ENCODE measurements at places on chromosomes 16 and 17.

- DNase-seq: no peak
These were observed 52.5 kb upstream of the CACNG3 start for GRCh38 chr16:24203675-24204074.

DNA sequence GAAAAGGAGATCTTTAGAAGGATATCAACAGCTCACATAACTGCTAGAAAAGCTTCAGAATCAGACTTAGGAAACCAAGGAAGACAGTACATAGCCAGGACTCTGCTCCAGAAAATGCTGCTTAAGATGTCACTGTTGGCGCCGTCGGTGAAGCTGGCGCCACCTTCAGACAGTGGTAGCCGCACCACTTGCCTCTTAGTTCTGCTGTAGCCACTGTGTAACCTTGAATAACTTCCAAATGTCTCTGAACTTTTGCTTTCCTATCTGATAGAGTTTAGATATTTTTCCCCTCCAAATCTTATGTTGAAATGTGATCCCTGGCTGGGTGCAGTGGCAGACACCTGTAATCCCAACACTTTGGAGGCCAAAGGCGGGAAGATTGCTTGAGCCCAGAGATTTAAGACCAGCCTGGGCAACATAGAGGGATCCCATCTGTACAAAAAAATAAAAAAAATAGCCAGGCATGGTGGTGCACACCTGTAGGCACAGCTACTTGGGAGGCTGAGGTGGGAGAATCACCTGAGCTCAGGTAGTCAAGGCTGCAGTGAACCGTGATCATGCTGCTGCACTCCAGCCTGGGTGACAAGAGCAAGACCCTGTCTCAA, 6.3 kb upstream of the USP31 start:
- no peak for DNase-seq

GRCh38 chr16:14232106-14232864, 161.2 kb downstream of the MRTFB start:
- DNase-seq: no peak

DNA sequence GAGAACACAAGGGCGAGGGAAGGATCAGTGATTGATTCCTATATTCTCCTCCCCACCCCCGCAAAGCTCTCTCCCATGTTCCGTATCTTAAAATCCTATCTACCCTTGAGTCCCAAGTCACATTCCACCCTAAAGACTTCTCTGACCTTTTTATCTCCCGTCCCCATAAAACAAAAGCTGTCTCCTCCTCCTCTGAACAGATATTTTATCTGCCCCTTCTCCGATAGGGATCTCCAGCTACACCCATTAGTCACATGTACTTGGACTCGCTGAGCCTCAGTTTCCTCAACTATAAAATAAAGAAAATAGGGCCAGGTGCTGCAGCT, 12.8 kb downstream of the GGA2 start:
- DNase-seq: no peak

DNA sequence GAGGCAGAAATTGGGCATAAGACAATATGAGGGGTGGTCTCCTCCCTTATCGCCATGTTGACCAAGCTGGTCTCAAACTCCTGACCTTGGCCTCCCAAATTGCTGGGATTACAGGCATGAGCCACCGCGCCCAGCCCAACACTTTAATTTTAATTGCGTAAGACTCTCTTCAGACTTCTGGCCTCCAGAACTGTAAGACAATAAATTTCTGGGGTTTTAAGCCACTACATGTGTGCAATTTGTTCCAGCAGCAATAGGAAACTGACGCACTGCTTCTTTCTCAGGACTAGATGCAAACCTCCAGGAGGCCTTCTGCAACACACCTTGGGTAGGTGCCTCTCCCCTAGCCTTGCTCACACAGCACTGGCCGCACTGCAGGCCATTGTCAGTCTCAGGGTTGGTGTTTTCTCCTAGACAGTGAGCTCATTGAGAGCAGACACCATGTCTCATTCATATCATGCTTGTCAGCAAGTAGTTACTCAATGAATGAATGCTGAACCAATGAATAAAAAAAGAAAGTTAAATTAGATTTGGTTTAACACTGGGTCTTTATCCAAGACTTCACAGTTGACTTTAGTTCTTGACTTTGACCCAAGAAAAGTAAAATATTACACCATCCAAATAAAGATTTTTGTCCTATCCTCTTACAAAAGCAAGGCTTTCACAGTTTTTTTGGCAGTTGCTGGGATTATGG, 5.5 kb upstream of the ACSF2 start:
- DNase-seq: no peak

DNA sequence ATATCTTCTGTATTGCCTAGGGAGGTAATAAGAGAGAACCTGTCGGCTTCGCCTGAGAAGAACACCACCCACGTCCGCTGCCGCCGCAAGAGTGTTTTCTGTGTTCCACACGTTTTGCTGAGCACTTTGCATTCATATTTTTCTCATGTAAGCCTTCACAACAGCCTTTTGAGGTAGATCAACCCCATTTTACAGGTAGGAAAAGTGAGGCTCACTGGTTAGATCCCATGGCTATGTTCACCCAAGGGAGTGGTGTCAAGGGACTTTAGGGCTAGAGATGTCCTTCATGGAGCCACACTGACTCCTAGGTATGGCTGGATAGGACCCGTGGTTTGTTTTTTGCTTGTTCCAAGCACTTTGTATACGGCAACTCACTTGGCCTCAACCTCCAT, 87.0 kb upstream of the LGALS9 start:
- DNase-seq: no peak

- no peak for DNase-seq
These were observed 6.0 kb downstream of the SLC7A6 start for GRCh38 chr16:68270353-68270752.

DNA sequence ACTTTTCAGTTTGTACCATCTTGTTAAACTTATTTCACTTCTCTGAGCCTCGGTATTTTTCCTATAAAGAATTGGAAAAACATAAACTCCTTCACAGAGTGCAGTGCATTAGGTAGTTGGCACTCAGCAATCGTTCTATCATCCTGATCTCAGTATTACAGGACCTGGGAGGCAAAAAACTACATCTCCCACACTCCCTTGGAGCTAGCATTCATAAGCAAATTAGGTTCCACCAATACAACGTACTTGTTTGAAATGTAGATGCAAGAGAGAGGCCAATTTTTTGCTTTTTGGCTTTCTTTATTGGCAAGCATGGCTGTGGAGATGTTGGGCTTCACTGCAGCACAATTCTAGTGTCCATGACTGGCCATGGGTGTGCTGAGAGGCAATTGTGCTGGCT, 285.2 kb downstream of the CA10 start:
- no peak for DNase-seq

DNA sequence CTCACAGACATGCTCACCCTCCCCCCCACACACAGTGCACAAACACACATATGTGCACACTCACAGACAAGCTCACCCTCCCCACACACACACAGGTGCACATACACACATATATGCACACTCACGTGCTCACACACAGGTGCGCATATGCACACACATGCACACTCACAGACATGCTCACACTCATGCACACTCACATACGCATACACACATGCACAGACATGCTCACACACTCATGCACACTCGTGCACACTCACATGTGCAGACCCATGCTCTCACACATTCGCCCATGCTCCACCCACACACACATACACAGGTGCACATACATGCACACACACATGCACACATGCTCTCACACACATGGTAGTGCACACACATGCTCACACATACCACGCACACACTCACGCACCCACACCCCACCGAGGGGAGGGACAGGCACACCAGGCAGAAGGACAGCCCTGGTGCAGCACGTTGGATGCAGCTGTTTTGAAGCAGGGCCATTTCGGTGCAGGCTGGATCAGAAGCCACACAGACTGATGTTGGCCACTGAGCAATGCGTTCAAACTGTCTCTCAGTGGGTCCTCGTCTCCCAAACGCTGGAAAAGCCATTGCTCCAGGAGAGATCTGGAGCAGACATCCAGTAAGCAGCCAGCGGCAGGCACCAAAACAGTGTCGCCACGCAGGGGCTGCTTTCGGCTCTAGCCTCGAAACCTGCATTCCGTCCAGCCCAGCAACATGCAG, 86.2 kb upstream of the ZNF469 start:
- DNase-seq: no peak

- no peak for DNase-seq
These were observed 295.4 kb downstream of the TOX3 start for GRCh38 chr16:52251495-52251894.

GRCh38 chr16:4465977-4466779, 8.2 kb downstream of the NMRAL1 start:
- no peak for DNase-seq

DNA sequence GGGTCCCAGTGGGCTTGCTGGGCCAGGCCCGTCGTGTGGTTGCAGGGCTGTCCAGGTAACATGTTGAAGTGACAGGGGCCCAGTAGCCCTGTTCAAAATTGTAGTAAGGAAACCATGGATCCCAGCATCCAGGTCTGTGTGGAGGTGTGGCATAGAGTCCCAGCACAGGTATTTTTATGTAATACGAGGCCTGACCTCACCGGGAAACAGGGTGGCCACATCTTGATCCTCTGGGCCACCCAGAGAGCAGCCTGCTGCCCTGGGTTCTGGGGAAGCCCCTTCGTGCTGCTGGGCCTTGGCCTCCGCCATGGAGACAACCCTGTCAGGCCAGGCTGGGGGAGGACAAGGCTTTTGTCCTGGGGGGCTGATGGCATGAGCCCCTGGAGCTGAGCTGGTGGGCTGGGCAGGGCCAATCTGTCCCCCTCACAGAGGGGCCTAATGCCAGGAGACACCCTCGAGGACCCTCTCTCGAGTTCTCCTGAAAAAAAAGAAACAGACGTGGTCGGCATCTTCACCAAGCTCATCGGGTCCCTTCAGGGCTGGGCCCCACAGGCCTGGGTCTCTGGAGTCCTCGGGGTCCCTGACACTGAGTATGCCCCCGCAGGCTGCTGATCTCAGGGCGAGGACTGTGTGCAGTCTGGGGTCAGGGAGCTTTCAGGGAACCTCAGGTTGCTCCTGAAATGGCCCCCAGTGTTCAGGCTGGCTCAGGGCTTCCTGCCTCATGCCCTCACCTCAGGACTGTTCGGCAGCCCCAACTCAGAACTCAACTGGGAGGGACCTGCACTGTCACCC, 47.8 kb downstream of the TNFRSF13B start:
- no peak for DNase-seq

- DNase-seq: no peak
These were observed 166.2 kb downstream of the SHISA9 start for GRCh38 chr16:13067648-13068047.

DNA sequence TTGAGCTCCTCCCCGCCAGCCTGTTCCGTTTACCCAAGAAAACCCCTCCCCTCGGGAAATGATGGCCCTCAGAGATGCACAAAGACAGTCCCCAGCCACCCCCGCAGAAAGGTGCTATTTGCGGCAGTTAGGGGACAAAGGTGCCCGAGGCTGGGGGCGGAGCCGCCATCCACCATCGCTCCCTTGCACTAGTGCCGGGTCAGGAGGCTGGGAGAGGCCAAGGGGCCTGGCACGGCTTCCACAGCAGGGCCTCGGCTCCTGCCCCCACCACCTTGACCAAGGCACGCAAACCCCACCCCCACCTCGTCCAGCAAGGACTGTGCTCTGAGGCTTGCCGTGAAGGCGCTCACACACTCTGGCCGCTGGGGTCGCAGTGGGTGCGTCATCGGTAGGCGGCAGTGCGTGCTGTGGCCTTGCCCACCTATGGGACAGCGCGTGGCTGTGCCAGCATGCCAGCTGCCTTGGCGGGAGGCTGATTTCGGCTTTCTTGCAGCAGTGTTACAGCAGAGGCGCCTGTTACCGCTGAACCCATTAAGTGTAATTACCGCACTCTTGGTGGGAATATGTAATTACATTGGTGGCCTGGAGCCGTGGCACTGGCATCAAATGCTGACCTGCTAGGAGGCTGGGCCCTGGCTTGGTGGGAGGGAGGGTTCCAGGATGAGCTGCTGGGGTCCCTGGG, 31.8 kb downstream of the TPSG1 start:
- peak; percentile 27 for DNase-seq

- no peak for DNase-seq
These were observed 10.0 kb downstream of the C1QTNF1 start for GRCh38 chr17:79033741-79034501.

- DNase-seq: no peak
These were observed 25.6 kb downstream of the WIPI1 start for GRCh38 chr17:68431661-68432071.

GRCh38 chr16:78961464-78961863, 639.1 kb downstream of the MAF start:
- DNase-seq: no peak

DNA sequence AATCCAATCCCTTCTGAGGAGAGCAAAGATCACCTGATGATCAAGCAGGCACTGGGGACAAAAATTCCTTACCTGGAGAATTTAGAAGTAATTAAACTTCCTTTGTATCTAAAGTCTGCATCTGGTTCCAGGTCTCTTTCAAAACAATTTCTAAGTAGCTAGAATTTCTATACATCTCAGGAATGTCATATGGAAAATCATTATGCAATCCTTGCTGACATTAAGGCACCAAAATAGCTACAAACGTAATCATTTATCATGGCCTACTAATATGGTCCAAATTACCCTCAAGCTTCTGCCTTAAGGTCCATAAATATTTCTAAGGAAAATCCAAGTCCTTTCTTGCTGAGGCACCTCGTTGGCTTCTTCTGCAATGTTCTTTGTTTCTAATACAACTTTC, 32.9 kb upstream of the YPEL2 start:
- no peak for DNase-seq

DNA sequence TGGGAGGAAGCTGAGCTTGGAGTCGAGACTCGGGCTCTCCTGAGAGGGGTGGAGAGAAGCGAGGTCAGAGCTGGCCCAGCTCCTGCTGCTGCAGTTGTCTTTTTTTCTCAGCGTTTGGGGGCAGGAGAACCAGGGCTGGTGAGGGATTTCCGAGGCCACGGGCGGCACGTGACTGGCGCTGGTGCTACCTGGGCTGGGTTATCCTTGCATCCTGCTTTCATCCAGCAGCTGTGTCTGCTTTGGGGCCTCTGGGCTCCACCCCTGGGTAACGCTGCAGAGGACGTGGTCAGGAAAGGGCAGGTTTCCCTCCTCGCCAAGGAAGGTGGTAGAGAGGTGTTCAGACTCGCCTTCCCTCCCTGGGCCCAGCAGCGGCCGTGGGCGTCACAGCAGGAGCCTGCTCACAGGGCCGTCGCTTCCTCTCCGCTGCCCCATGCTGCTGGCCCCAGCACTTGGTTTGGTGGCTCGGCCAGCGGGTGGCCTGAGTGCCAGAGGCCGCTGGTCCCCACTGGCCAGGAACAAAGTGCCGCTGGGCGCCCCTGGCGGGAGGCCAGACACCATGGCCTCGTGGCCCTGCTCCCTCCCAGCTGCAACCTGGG, 22.5 kb downstream of the GSE1 start:
- DNase-seq: no peak

- no peak for DNase-seq
These were observed 878 bp downstream of the TRIM72 start for GRCh38 chr16:31214708-31215286.

DNA sequence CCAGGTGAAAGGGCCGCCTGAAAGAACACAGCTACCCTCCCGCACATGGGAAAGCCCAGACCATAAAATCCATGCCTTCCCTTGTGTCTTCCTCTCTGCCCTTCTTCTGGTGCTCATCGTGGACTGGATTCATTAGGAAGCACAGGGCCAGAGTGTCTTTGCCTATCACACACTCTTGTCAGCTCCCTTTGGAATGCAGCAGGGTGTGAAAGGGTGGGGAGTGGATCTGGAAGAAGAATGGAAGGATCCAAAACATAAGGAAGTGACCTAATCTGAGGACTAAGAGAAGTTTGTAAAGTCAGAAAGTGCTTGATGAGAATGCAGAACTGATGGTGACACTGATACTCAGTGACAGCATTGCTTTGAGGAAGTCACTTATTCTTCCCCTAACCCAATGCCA, 1147.3 kb upstream of the GOT2 start:
- DNase-seq: no peak

GRCh38 chr16:15899538-15900100, 11.2 kb upstream of the CEP20 start:
- DNase-seq: peak; percentile 97
